ENCODE measurements at places on chromosomes 4 and X.

DNA sequence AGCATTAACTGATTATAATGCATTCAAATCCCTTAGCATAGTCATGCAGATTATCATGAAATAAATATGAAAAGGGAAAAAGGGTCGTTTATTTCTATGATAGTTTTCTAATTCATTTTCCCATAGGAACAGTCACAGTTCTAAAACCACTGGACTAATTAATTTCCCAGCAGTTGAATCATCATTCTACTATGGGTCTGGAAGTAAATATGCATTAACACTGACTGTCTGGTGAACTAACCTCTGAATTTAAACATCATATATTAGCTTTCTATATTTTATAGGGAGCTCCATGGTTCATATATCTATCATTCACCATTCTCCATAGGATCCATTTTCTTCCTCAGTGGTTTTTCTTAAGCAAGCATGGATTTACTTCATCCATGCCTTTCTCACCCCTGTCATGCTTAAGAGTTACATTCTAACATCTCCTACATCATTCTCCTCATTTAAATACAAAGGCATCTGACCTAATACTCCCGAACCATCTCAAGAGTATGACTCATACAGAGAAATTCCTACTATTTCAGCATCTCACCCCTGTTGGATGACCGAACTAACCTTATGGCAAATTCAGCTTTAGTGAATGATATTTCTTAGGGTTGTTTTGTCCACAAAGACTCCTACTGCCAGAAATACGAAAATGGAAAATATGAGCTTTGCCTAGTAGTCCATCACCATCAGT lies 198.7 kb upstream of the ADAMTS3 start:
- peak; percentile 88 for ATAC-seq

- no peak for ATAC-seq
These were observed 365.5 kb upstream of the BOD1L1 start for GRCh38 chr4:13992975-13993520.

DNA sequence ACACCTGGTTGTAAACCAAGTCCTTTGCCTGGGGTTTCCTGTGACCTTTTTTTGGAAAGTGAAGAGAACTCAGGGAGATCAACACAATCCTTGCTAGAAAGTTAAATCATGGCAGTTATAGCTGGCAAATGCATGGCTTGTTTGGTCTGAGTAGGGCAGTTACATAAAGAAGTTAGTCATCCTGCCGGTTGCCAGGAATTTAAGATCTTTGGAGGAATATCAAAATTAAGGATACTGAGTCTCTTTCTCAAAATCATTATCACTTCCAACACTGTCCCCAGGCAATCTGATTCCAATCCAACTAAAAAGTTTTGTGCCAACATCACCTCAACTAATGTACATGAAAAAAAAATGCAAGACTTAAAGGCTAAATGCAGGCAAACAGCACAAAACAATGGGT lies 40.3 kb downstream of the C4orf54 start:
- ATAC-seq, result no peak

DNA sequence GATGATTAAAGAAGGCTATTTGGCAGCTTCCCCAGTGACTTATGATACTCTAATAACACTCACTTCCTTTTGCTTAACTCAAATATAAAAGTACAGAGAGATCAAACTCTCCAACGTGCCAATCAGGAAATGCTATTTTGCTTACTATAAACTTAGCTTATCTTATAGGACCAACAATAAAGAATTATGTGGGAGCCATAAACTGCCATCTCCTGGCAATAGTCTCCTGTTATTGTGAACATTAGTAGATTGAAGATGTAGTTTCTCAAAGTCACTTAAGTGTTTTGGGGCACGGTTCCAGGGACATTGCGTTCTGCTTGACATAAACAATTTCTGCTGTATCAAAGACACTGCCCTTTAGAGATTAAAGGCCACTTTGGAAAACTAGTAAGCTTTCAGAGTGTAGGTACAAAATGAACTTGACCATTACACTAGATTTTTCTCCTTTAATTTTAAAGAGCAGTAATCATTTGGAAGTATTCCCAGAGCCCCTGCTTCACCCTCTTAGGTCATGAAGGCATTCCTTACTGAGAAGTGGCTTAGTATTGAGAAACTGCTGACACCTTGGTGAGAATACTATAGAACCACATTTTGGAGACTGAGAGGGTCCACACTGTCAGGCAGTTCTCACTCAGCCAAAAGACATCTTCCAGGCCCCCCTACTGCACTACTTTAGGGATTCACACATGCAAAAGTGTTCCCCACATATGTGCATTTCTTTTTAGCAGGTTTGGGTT lies 51.9 kb downstream of the MAOA start:
- ATAC-seq, result peak; percentile 63

DNA sequence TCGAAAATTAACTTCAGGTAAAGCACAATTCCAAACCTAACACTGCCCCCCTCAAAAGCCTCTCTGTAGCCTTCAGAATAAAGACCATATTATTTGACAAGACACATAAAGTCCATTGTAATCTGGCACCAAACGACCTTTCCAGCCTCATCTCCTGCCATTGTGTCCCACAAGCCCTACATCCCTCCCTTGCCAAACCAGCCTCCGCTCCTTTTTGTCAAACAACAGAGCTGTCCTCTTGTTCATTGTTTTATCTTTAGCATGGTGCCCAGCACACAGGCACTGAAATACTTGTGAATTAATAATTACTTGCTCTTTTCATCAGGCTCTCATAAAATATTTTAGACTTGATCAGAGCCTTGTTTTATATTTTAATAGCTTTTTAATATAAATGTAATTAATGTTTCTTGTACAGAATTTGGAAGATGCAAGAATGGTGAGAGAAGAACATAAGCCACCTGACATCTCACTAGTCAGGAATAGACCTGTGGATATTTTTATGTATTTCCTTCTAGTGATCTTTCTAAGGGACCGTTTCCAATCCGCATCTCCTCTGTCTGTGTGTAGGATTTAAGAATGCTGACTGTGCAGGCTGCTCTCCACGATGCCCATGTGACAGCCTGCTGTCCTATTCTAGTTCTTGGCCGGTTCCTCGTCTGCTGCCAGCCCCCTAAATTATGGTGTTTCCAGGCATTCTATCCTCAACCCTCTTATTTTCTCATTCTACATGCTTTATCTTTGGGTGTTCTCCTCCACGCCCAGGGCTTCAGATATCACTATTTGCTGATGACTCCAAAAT lies 3.0 kb upstream of the IRF2 start:
- ATAC-seq, result no peak

- no peak for ATAC-seq
These were observed 1588.9 kb upstream of the PCDH7 start for GRCh38 chr4:29131304-29131703.

GRCh38 chr4:35793045-35793722 lies 451.1 kb downstream of the ARAP2 start:
- no peak for ATAC-seq
